ENCODE measurements at places on chromosomes 1 and 21. TPM values are rescaled to one million over a fixed set of nuclear protein-coding genes. Genes with fewer than 3 reads are reported as not detected.

DNA sequence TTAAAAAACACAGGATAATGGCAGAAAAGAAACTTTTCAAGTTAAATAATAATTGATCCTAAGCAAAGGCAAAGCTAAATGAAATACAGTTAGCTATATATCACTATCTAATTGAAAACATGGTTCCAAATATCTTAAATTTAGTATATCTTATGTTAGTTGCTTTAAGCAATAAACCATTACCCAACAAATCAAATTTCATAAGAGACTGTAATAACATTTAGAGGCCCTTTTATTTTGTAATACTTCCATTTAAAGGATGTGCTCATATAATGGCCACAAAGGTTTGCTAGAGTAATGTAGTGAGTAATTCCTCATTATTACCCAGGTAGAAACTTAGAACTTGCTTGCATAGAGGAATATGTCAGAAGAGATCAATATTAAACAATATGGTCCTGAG lies 32.3 kb downstream of the RPL5 start:
- DNase-seq: no peak

GRCh38 chr1:25559031-25559430 lies 15.6 kb downstream of the LDLRAP1 start:
- DNase-seq: no peak

DNA sequence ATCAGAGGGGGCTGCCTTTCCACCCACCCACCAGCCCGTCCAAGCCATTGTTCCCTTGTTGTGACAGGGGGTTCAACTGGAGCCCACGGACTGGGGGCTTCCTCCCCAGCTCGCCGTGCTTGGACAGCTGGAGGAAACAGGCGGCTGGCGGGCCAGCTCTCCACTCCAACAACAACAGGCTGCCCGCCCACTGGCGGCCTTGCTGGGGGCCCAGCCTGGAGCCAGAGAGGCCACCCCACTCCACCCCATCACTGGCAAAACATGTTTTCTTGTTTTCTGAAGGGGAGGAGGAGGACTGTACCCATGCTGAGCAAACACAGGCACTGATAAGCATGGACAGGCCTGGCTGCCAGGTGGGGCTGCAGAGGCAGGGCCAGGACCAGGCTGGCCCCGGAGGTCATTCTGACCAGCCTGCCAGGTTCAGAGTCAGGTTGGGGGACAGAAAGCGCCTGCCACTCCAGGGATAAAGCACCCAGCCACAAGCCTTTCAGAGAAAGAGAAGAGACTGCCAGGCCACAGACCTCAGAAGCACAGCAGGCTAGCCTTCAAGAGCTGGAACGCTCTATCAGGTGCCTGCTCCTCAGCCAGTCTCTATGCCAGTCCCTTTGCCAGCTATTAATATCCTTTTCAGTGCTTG lies 32.8 kb downstream of the GJA4 start:
- DNase-seq: no peak

PRAMEF1 gene
- not detected for total RNA-seq

GBP7 gene
- not detected for total RNA-seq

Measured in thoracic aorta (tissue), 2 donors.